Choroid plexus epithelial cell (primary cell): ENCODE measurements at places on chromosomes 6 and 20.

DNA sequence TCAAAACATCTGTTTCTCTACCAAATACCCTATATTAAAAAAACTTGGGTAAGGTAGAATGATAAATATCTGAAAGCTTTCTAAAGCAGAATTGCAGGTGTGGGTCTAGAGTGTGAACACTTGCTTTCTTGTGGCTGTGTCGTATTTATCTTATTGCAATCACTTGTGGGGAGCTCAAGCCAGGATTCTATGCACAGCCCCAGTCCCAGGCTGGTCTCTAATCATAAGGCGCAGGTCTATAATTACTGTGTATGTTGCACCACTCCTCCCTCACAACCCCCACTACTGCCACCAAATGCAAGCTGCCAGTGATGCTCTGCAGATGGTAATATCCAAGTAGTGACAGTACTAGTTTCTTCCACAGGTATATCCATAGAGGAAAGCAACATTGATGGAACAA is 2.2 kb upstream of the E2F3 start:
- no peak for DNase-seq

DNA sequence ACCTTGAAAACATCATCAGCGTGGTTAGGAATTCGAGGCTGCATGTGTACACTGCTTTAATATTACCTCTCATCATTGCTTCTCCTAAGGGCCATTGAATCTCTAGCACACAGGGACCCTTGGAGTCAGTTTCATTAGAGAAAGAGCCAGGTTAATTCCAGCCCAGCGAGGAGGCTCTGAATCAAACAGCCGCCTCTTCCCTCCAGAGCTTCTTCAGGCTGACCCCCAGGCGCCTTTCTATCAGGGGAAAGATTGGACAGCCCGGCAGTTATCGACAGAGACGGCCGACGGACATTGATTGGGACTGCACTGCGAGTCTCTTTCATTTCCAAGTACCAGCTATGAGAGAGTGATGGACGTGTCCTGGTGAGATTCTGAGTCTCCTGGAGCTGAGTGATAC is 159.2 kb downstream of the ANKRD60 start:
- DNase-seq: no peak

- no peak for DNase-seq
Observed at GRCh38 chr20:24445510-24446170, 23.8 kb upstream of the SYNDIG1 start.

- DNase-seq: peak; percentile 70
Observed at GRCh38 chr6:160455541-160456213, 107.5 kb downstream of the SLC22A3 start.

DNA sequence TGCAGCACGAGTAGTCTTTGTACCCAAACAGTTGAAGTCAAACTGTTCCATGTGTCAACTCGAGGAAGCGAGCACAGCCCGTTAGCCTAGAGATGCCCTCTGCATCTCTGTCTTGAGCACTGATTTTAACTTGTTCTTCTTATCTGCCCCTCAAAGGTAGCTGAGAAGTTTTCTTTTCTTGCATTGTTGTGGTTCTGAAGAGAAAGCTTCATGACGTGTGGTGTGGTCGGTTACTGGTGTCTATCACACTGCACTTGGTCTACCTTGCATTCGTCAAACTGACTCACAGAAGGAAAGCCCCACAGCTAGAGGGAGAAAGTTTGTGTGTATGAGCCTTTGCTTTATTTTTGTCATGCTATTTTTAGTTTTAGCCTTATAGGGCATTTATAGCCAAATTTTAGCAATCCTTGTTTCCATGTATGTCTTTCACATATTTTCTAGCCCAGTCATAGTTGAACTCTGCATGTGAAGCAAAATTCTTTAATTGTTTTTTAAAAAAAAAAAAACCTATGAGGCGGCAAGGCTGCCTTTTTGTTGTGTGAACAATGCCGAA is 115.1 kb downstream of the JAG1 start:
- peak; percentile 97 for DNase-seq

DNA sequence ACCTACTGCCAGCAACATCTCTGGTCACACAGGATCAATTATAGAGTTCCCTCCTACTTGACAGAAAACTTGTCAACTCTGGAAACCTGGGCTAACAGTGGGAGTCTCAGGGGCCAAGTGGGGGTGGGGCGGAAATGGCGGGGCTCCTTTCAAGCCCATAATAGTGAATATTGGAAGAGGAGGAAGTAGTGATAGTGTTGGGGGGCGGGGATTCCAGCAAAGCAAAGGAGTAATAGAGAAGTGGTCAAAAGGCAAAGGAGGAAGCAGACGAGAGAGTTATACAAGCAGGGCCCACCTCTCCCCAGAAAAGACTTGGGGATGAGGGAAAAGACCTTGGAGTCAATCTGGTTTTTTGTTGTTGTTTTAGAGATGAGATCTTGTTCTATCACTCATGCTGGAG is 2.1 kb downstream of the DEF6 start:
- no peak for DNase-seq
